ENCODE measurements at places on chromosomes 11 and 22.

GRCh38 chr11:102010776-102011494, 36.3 kb upstream of the CFAP300 start:
- DNase-seq = peak; percentile 83

GRCh38 chr11:102367364-102367763, 20.4 kb downstream of the BIRC2 start:
- no peak for DNase-seq

GRCh38 chr11:95641495-95641894, 148.1 kb downstream of the FAM76B start:
- peak; percentile 55 for DNase-seq

DNA sequence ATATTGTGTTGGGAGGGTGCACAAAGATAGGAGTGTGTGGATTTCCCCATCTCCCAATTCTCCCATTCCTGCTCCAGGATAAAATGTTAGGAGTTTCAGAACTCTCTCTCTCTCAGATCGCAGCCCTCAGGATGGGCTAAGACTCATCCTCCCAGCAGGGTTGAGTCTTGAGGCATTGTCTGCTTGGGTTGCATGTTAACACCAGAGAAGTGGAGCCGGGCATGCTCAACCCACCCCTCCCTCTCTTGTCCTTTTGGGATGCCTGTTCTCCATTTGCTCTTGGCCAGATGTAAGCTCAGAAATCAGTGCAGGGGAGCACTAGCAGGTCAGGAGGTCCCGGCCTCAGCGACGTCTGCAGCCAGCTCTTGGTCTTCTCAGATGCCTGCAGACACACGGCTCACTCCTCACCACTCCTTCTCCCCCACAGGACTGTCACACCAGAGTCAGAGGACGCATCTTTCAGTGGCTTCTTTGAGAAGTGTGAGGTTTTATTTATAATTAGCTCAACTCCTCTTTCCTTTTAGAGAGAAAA, 1456.5 kb downstream of the TBC1D22A start:
- DNase-seq = no peak

GRCh38 chr11:63802637-63803414, 10.4 kb upstream of the SPINDOC start:
- DNase-seq = no peak

DNA sequence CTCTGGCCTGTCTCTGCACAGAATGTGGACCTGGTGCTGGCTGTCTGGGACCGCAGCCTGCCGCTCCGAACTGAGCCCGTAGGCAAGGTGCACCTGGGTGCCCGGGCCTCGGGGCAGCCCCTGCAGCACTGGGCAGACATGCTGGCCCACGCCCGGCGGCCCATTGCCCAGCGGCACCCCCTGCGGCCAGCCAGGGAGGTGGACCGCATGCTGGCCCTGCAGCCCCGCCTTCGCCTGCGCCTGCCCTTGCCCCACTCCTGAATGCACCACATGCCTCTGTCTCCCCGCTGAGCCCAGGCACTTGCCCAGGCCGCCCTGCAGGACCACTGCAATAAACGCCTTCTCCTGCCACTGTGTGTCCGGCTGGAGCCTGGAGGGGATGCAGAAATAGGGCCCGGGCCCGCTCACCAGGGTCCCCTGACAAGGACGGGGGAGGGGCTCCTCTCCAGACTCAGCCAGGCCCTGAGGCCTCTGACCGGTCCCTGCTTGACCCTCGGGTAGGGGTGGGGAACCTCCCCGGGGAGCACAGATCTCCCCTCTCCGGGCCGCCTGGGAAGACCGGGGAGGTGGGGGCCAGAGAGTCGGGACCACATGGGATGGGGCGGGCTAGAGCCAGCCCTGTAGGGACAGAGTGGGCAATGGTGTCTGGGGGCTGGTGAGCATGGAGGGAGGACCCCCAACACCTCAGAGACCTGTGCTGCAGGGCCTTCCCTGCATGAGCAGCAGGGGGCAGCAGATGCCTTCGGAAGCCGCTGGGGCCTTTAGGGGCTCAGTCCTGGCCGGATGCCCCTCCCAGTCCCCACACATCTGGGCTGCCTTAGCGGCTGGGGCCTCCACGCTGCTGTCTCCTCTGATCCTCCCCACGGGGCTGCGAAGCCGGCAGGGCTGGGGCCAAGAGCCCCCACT, 1.4 kb upstream of the TNNI2 start:
- DNase-seq = peak; percentile 74

- no peak for DNase-seq
Observed at GRCh38 chr22:41243361-41243760, 2.6 kb upstream of the CHADL start.

GRCh38 chr11:46553814-46554212, 40.0 kb downstream of the AMBRA1 start:
- DNase-seq = no peak

DNA sequence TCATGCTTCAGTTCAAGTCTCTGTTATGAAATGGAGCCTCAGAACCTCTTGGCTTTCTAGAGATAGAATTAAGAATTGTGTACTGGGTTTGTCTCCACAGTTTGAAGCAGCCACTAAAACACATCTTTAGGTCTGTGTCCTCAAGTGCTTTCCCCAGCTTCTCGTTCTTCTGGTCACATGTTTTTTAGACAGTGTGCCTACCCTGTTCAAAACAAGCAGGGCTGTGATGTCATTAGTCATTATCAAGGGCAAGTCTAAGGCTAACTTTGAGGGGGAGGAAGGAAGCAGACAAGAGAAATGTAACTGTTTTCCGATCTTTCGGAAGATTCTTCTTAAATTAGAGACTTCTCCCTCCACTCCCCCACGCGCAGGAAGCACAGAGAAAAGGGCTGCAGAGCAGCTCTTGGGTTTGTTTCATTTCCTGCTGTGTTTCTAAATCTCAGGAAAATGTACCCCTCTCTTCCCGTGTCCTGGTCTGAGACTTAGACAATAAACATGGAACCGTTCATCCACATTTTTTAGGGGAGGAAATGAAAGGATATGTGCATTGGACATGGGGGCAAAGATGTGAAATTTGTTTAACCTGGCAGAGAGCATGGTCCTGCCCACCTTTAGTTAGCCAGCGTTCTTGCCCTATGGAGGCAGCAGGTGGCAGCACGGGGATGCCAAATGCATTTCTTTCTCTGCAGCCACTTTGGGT, 3.1 kb downstream of the AKIP1 start:
- DNase-seq = no peak

DNA sequence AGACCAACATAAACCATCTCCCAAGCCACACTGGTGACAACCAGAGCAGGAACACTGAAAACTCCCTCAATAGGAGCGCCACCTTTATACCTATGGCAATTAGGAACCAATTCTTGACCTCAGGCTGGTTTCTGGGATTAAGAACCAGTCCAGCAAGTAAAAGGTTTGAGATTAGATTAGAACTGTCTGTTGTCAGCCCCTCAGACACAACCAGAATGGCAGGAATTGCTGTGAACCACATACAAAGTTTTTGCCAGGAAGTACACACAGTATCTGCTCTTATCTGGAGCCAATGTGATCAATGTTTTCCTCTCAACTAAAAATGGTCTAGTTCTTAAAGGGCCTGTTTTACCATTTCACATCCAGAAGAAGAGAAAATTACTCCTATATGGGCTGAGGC, 55.2 kb downstream of the RBFOX2 start:
- no peak for DNase-seq

GRCh38 chr11:57815877-57816276, 54.3 kb downstream of the CTNND1 start:
- no peak for DNase-seq

- no peak for DNase-seq
Observed at GRCh38 chr11:2924381-2924780, 4.8 kb downstream of the PHLDA2 start.

- DNase-seq = no peak
Observed at GRCh38 chr11:126461996-126462395, 106.5 kb downstream of the ST3GAL4 start.

DNA sequence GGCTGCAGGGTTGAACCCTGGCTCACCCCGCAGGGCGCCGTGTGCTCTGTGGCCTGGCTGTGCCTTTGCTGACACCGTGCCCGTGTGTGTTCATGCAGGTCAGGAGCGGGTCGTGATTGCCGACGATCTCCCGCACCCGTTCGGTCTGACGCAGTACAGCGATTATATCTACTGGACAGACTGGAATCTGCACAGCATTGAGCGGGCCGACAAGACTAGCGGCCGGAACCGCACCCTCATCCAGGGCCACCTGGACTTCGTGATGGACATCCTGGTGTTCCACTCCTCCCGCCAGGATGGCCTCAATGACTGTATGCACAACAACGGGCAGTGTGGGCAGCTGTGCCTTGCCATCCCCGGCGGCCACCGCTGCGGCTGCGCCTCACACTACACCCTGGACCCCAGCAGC, 47.0 kb upstream of the PPP6R3 start:
- peak; percentile 47 for DNase-seq

DNA sequence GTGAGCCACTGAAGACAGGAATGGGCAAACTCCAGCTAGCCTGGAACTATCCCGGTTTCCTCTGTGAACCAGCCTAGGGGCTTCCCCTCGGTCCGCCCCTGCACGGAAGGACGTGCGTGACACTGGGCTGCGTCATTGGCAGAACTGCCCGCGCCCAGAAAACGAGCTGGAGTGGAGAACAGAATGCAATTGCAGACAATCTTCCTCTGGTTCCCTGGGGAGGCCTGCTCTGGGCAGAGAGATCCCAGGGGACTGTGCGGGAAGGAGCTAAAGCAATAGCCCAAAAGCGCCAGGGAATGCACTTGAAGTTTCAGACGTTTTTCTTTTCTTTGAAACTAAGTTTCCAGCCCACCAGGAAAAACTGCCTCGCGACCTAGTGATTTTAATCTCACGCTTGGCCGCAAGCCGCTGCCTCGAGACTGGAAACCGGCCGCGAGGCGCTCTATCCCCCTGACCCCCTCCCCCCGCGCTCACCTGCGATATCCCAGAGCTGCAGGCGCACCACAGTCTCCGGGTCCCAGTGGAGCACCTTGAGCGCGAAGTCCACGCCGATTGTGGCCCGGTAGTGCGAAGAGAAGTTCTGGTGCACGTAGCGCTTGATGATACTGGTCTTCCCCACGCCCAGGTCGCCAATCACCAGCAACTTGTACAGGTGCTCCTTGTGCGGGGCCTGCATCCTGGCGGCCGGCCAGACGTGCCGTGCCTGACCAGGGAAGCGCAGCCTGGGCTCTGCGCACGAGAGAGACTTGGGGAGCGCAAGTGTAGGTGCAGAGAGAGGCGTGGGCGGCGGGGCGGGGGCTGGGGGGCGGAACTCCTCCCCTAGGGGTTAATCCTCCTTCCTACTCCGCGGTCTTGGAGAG, at the start of gene RAB38:
RAB38 (minus strand) TSS at position 735 of the 860 bp plus-strand sequence; CDS start at position 676, 59 bp downstream.
- peak; percentile 83 for DNase-seq

- DNase-seq = no peak
Observed at GRCh38 chr11:130457623-130458409, 9.4 kb downstream of the ADAMTS15 start.

DNA sequence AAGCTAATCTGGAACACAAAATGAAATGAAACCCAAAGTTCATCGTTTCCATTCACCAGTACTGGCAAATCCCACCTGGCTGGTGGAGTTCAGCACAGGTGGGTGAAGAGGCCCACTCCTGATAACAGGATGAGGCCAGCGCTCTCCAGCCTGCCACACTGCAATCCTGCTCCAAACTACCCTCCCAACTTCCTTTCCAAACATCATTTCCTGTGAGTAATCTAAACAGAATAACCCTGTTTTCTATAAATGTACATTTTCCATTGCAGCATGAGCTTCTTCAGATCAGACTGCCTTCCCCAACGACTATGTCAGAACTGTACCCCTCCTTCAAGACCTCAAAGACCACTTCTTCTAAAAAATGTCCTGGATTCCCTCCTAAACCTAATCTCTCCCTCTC, 15.9 kb upstream of the NFRKB start:
- no peak for DNase-seq

DNA sequence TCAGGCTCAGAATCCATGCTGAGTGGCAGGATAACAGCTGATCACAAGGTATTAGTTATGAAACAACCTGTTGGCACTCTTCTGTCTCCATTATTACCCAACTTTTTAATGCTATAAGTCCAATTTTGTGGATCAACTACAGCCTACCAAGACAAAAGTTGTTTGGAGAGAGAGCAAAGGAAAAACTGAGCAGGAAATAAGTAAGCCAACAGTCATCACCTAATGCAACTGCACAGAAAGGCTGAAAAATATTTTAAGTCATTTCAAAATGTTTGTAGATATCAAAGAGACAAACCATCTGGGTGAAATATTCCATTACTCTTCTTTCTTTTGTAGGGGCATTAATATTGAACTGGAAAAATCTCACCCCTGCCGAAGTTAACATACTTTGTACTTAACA, 41.6 kb downstream of the FDX1 start:
- no peak for DNase-seq

DNA sequence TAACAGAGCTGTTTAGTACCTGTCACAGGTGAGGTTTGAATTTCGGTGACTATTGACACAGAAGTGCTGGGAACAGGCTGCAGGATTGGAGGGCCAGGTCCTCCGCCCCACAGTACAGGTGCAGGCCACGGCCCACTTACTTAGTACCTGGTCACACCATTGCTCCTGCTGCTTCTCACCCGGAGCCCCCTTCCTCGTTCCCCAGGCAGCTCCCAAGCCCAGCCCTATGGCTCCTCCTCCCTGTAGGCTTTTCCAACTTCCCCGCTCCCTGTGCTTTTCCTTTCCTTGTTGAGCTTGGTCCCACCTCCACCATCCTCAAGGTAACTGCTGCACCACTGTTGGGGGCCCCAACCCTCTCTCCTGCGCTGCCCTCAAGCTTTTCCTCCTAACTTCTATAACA, 27.9 kb upstream of the ANO1 start:
- no peak for DNase-seq

DNA sequence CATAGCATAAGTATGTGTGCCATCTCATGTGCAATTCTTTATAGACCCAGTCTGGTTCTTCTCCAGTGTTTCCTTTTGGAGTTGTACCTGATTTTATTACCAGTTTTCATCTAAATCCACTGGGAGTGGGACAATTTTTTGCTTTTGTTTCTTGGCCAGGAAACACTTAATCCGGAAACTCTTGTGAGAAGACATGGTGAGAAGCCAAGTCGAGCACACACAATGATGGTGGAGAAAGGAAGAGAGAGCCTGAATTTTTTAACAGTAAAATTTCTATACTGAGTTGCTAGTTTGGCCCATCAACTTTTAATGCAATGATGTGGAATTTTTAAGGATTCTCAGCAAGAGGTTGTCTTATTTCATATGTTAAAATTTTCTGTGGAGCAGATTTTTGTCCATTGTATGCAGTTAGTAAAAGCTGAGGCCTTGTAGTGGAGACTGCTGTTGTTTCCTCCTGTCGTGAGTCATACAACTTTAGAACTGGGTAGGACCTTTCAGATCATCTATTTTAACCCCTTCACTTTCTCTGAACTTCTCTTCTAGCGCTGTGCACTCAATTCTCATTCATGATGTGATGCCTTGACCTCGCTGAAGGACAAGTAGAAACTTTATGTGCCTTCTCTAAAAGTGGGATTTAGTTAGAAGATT, 17.1 kb downstream of the FAR1 start:
- DNase-seq = no peak

- DNase-seq = no peak
Observed at GRCh38 chr22:32477596-32477995, 3.0 kb downstream of the FBXO7 start.

Measured in lower lobe of right lung (tissue), 2 donors.